AG09319 (cell line): ENCODE measurements at places on chromosomes 1 and 21.

GRCh38 chr1:94792473-94793295 lies 27.5 kb upstream of the SLC44A3 start:
- DNase-seq: no peak

- DNase-seq: no peak
Observed at GRCh38 chr1:54314696-54315095, 91.5 kb downstream of the SSBP3 start.

DNA sequence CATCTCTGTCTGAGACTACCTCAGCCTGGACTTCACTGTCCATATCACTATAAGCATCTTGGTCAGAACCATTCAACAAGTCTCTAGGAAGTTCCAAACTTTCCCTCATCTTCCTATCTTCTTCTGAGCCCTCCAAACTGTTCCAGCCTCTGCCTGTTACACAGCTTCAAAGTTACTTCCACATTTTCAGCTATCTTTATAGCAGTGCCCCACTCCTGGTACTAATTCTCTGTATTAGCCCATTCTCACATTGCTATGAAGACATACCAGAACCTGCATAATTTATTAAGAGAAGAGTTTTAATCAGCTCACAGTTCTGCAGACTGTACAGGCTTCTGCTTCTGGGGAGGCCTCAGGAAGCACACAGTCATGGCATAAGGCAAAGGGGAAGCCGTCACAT lies 15.7 kb upstream of the DPH5 start:
- no peak for DNase-seq

DNA sequence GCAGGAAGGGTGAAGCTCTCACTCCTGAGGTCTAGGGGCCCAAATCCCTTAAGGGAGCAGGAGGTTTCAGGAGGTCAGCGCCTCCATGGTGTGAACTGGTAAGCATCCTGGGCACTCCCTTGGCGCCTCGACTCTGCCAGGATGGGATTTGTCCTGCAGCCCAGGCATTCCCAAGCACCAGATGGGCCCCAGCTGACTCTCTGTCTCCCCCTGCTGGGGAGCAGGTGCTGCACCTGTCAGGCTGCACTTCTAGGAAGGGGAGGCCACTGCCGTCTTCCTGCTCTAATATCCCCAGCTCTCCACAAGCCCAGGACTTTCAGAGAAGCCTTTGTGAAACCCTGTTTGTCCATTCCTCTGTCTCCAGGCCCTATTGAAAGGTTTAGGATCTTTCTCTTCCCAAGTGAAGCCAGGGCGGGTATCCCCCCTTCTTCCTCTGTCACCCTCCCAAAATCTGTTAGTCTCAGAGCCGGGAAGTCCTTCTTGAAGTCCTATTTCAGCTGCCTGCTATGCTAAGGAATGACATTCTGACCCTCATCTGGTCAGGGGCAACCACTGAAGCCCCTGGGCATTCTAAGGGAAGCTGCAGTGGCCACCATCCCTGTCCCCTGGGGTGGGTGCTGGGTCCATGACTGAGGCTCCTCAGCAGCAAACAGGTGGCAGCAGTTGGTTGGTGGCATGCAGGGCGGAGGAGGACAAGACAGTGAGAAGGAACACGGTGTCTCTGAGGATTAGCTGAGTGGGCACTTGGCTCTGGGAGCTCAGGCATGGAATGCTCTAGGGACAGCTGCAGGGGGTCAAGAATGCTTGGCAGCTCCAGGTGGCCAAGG lies 3.2 kb downstream of the MYBPH start:
- no peak for DNase-seq
